Occipital lobe (tissue), 3 donors: ENCODE measurements at places on chromosomes 7 and 10.

DNA sequence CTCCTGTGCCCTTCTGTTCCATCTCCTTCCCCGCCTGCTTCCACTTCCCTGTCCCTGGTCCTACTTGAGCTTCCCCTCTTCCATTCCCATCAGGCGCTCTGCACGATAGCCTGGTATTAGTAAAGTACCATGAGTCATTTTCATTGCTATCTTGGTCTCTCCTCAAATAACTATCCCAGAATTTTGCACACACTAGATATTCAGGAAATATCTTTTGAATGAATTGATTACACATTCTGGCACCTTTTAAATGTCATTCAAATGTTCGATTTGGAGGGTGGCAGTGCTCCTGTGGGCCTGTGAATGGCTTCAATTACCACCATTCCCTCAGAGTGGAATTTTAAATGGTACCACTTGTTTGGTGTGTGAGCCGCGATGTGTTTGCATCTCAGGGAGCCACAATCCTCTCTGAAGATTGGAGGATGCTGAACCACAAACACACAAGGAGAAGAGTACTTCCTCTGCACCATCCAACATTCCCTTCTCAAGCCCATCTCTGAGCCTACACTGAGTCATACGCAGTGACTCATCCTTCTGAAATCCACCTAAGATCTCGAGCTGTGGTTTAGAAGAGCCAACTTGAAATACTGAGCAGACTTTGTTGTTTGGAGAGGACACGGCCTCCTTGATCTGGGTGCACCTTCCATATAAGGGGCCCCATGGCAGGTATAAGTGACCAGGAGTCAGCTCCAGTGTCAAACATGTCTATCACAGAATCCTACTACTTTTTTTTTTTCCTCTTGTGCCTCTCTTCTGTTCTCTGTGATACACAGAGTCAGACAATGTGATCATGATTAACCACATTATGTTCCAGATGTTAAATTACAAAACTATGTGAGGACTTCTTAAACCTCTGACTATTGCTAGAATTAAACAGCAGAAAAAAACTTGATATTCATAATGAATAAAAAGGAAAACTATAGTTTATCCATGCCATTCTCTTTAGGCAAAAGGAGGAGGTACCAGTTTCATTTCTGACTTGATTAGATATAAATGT is 81.9 kb downstream of the BMPER start:
- DNase-seq, result peak; percentile 26

DNA sequence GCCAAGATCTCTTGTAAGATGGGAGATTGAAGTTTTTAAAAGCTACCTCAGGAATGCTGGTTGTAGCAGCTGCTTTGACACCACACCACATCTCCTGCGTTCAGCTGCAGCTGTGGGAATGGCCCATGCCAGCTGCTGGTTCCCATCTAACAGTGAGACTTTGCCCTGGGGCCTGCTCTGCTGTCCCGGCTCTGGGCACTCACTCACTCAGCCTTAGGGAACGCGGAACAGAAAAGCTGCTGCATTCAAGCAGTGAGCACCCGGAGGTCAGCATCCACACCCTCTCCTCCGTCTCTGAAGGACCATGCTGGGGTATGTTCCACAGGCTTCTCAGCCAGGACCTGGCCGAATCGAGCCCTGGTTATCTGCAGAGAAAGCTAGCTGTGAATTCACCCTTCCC is 197.1 kb upstream of the CXCL12 start:
- no peak for DNase-seq

DNA sequence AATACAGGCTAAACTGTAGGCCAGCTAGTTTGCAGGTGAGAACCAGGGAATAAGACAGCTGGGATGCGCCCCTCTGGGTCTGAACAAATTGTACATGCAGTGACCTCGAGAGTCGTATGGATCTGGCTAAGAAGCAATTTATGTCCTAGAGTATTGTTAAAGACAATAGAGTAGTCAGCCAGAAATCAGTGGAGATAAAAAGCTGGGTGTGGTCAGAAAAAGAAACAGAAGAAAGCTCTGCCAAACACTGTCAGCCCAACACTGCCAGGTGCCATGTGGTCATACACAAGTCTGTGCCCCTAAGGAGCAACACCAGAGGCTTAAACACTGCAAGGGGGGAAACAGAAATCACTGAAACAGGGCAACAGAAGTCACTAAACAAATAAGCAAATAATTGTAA is 62.2 kb downstream of the CNOT4 start:
- DNase-seq, result no peak

DNA sequence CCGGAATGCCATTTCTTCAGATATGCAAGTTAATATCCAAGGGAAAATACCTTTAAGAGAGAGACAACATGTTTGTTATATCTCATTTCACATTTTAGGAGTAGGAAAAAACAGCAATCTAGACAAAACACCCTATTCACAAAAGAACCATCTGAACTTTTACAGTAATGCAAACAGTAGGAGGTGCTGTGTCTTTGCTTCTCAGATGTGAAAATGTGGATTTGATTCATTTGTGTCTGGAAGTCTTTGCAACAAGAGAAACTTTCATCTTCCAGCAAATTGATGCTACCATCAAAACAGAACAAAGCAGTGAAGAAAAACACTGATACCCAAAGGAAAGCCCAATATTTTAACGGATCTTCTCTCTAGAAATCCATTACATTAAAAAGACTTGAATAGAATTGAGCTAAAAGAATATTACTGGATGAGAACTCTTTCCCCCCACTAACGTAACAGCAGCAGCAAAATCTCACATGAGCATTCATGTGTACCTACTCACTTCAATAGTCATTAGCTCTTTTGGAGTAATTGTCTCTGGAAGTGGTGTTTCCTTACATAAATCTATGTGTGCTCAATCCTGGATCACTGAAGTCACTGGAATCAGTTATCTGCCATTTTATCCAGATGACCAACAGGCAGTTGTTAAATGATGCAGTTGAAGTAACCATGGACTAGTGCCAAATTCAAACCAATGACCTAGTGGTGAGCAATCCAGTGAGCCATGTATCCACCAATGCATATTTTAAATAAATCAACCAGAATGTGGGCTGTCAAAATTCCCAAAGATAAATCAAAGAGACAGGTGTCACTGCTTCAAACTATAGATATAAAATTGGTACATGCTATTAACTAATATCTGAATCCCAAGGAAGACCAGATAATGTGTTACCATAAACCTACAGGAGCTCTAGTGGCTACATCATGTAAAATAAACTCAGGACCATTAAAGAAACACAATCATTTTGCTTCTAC is 1.8 kb downstream of the SEMA3C start:
- no peak for DNase-seq

DNA sequence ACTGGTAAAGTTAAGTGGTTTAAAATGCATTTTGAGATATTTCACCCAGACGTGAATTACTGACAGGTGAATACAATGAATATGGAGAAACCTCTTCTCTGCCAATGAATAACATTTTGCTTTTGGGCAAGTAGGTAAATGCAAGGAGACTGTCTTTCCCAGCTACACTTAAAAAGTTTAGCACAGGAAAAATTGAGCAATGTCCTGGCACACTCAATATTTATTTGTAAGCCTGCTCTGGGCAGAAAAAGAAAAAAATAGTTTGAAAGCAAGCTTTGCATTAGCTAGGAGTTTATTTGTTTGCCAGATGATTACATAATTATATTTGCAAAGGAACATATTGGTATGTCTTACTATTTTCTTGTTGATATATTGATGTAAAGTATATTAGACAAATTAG is 624.2 kb downstream of the ACTR3B start:
- DNase-seq, result no peak

GRCh38 chr10:122051609-122052385 is 62.8 kb downstream of the TACC2 start:
- no peak for DNase-seq

- DNase-seq, result no peak
Measured at GRCh38 chr7:15245831-15246230, 316.0 kb downstream of the AGMO start.
